Activated B cell treated with CpG ODN at 0.5 μM for 24 hours (primary cell): ENCODE measurements at places on chromosomes 5 and 9. TPM values are rescaled to one million over a fixed set of nuclear protein-coding genes. Genes with fewer than 3 reads are reported as not detected.

DNA sequence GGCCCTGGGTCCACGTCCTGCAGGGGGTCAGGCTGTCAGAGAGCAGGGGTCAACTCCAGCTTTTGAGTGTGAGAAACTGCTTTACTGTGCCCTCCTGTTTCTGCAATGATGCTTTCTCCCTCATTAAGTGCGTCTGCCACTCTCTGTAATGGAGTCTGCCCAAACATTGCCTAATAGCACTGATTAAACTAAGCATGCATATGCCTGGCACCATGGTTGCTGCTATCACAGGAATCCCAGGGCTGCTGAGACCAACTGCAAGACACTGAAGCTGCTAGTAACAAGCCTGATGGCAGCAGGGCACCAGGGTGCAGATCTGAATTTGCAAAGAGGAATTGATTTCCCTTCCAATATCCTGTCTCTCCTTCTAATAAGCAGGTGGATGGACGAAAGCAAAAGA lies 125.3 kb downstream of the SLC24A2 start:
- no peak overlapping the region for H3K4me3 ChIP-seq
- no peak for DNase-seq
- H3K36me3 ChIP-seq: no peaks in the 10 kb centered on the region
- no peak overlapping the region for H3K27ac ChIP-seq
- peaks cover 2% of the 10 kb centered on the region for H3K27me3 ChIP-seq

LAMC3 gene
- total RNA-seq: not detected in 2 replicates

C8G gene
- 0.69 and 3.4 TPM in 2 replicates for total RNA-seq

GFPT2 gene
- 0.39 and 0.62 TPM in 2 replicates for total RNA-seq

PCDHB12 gene
- total RNA-seq: not detected in 2 replicates

PCDHGA7 gene
- 1.3 and 1.6 TPM in 2 replicates for total RNA-seq

ALDOB gene
- not detected in 2 replicates for total RNA-seq

DNA sequence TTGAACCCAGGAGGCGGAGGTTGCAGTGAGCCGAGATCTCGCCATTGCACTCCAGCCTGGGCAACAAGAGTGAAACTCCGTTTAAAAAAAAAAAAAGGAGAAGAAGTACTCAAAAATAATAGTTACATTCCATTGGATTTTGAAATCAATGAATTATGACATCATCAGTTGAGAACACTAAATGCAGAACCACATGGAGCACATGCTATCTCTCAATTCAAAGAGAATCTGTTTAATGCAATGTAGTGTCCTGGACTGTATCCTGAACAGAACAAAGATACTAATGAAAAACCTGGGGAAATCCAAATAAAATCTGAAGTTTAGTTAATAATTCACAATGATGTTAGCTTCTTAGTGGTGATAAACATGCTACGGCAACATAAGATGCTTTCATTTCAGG lies 20.3 kb downstream of the CDC14B start:
- H3K4me3 ChIP-seq: no peak overlapping the region
- no peak overlapping the region for H3K27ac ChIP-seq
- DNase-seq: no peak
- no peaks in the 10 kb centered on the region for H3K36me3 ChIP-seq
- H3K4me1 ChIP-seq: no peaks in the 10 kb centered on the region

- DNase-seq: no peak
- H3K4me3 ChIP-seq: no peak overlapping the region
- no peaks in the 10 kb centered on the region for H3K36me3 ChIP-seq
- H3K4me1 ChIP-seq: peaks cover 10% of the 10 kb centered on the region
- no peaks in the 10 kb centered on the region for H3K27me3 ChIP-seq
- no peak overlapping the region for H3K27ac ChIP-seq
Observed at GRCh38 chr9:96382175-96382574, 1.3 kb downstream of the SLC35D2 start.

- no peak for DNase-seq
- no peaks in the 10 kb centered on the region for H3K27me3 ChIP-seq
- H3K4me1 ChIP-seq: no peaks in the 10 kb centered on the region
- H3K27ac ChIP-seq: no peak overlapping the region
Observed at GRCh38 chr9:24090566-24090965, 264.5 kb upstream of the ELAVL2 start.

RPS14 gene
- total RNA-seq: 4,086 and 4,865 TPM in 2 replicates

- H3K27me3 ChIP-seq: peaks cover 2% of the 10 kb centered on the region
- no peak overlapping the region for H3K4me3 ChIP-seq
- no peak overlapping the region for H3K27ac ChIP-seq
- peaks cover 6% of the 10 kb centered on the region for H3K4me1 ChIP-seq
Observed at GRCh38 chr5:10518347-10518746, 45.5 kb upstream of the ANKRD33B start.

DNA sequence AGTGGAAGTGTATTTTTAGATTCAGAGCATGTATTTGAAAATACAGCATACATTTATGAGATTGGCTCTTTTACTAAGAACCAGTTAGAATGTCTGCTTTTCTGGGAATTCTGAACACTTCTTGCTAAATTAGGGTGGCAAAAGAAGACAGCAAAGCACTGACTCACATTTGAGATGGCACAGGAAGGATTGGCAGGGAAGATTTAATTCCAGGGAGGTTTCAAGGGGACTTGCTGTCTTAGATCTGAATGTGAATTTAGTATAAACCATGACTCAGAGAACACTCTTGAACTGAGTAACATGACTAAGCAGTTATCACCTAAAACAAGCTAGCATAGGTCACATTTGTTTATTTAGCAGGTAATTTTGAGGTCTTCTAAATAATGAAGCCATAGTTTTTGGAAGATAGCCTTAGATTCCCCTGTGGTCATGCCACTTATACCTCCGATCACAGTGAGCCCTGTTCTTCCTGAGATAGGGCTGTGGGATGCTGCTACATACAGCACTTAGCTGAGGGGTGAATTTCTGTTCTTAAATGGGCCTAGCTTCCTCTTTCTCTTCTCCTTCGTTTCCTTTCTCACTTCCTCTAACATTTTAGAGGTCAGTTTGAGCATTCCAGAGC lies 173.8 kb downstream of the PCSK1 start:
- no peaks in the 10 kb centered on the region for H3K27me3 ChIP-seq
- DNase-seq: no peak
- H3K4me3 ChIP-seq: no peak overlapping the region
- no peaks in the 10 kb centered on the region for H3K36me3 ChIP-seq
- no peak overlapping the region for H3K27ac ChIP-seq

GRCh38 chr9:21995006-21995665 lies 545 bp downstream of the CDKN2B-AS1 start:
- H3K27me3 ChIP-seq: no peaks in the 10 kb centered on the region
- peaks cover 6% of the 10 kb centered on the region for H3K36me3 ChIP-seq
- peaks cover 24% of the 10 kb centered on the region for H3K4me1 ChIP-seq
- peak; percentile 82 for DNase-seq
- H3K4me3 ChIP-seq: peak overlapping the region; percentile 98

DNA sequence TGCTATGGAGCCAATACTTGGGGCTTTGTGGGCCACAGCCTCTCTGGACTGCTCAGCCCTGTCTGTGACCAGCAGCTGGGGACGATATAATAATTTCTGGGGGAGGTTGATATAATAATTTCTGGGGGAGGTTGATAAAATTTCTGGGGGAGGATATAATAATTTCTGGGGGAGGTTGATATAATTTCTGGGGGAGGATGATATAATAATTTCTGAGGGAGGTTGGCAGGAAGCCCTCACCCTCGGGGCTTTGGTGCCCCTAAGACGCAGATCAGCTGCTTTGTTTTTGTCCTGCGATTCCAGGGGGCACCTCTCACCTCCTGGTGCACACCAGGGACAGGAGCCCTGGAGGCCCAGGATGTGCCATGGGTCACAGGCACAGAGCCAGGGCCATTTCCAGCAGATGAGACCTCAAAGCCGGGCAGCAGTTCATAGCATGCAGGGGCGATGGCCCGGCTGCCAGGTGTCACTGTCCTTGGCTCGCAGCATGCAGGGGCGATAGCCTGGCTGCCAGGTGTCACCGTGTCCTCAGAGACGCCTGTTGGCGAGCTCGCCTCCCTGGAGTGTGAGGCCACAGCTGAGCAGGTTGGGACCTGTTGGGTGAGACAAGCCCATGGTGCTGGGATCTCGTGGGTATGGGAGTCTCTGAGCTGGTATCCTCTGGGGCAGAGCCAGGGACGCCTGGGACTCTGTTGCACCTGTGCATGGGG lies 3.8 kb upstream of the TOR4A start:
- H3K27me3 ChIP-seq: no peaks in the 10 kb centered on the region
- H3K4me3 ChIP-seq: no peak overlapping the region
- H3K4me1 ChIP-seq: peaks cover 55% of the 10 kb centered on the region
- H3K36me3 ChIP-seq: peaks cover 17% of the 10 kb centered on the region
- no peak for DNase-seq

DNA sequence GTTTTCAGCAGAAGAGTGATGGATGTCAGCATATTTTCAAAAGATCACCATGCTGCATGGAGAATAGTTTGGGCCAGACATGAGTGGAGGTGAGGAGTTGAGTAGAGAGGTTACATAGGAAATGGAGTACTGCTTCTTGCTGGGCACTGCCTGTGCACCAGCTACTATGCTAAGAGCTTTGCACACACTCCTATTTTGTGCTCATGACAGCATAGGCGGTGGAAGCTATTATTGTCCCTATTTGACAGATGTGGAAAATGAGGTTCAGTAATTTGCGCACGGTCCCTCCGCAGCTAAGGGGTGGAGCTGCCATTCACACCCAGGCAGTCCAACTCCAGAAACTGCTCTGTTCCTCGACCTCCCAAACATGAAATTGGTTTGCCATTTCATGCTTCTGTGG lies 67.8 kb downstream of the ENTREP1 start:
- peaks cover 2% of the 10 kb centered on the region for H3K27me3 ChIP-seq
- DNase-seq: no peak
- H3K4me1 ChIP-seq: no peaks in the 10 kb centered on the region
- no peak overlapping the region for H3K27ac ChIP-seq
- no peaks in the 10 kb centered on the region for H3K36me3 ChIP-seq

DNA sequence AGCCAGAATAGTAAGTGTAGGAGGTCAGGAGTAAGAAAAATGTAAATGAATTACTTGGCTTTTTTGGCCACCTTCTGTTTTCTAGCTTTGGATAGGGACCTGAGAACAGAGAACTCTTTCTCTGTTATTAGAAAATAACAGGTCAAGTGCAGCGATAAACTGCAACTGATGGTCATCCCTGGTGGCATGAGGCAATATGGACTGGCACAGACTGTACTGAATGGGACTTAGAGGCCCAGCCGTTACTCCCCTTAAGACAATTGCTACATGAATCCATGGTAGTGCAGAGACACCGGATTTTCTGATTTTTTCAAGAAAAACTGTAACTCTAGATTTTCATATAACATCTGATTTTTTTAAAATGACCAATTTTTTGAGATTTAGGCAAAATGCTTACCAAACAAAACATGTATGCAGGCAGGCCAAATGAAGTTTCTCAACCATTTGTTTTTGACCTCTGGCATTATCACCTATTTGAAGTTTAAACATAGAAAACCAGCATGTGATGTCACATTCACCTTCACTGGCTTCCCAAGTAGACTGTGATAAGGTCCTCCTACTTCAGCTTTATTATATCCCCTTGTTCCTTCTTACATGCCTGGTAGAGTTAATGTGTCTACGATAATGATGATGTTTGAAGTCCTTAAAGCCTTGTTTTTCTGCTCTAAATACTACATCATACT lies 262.6 kb downstream of the KCTD16 start:
- no peak overlapping the region for H3K4me3 ChIP-seq
- no peaks in the 10 kb centered on the region for H3K27me3 ChIP-seq
- no peak for DNase-seq
- H3K27ac ChIP-seq: no peak overlapping the region
- H3K36me3 ChIP-seq: no peaks in the 10 kb centered on the region
- no peaks in the 10 kb centered on the region for H3K4me1 ChIP-seq

GRCh38 chr9:15755660-15756059 lies 202.8 kb downstream of the CCDC171 start:
- H3K4me3 ChIP-seq: no peak overlapping the region
- no peaks in the 10 kb centered on the region for H3K27me3 ChIP-seq
- no peak for DNase-seq
- H3K36me3 ChIP-seq: no peaks in the 10 kb centered on the region
- no peak overlapping the region for H3K27ac ChIP-seq

QRFP gene
- not detected in 2 replicates for total RNA-seq

GABRA1 gene
- total RNA-seq: not detected in 2 replicates

AQP7 gene
- not detected in 2 replicates for total RNA-seq

- no peaks in the 10 kb centered on the region for H3K27me3 ChIP-seq
- DNase-seq: no peak
- H3K27ac ChIP-seq: no peak overlapping the region
- H3K36me3 ChIP-seq: no peaks in the 10 kb centered on the region
Observed at GRCh38 chr5:14597080-14597479, 15.5 kb downstream of the OTULINL start.

SLC24A2 gene
- not detected in 2 replicates for total RNA-seq

DNA sequence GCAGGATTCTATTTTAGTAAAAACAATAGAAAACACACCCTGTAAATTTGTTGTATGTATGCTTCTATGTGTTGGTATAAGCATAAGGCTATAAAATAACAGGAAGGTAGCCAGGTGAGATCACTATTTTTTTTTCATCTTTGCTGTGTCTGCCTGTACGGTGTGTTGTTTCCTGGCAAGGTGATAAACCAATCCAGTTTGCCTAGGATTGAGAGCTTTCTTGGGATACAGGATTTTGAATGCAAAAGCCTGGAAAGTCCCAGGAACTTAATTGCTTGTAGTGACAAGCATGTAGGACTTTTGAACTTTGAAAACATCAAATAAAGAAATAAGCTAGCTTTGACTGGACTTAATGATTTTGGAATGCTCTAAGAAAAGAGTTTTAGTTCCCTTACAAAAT lies 83.3 kb upstream of the RORB start:
- no peaks in the 10 kb centered on the region for H3K36me3 ChIP-seq
- DNase-seq: no peak
- no peak overlapping the region for H3K27ac ChIP-seq
- H3K27me3 ChIP-seq: no peaks in the 10 kb centered on the region

GAS1 gene
- total RNA-seq: not detected in 2 replicates

DNA sequence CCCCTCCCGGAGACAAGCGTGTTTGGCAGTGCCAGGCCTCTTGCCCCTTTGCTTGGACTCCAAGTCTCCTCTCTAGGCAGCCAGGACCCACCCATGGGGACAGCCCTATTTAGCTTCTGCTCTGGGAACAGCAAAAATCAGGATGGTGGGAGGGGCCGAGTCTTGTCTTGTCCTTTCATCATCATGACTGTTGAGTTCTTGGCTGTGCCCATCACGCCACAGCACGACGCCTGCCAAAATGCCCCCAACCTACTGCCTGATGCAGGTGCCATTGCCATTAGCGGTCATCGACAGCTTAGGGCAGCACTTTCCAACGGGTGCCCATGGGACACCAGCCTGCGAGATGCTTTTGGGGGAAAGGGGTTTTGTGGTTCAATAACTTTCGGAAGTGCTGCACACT lies 18.9 kb downstream of the PLPP7 start:
- peaks cover 2% of the 10 kb centered on the region for H3K27me3 ChIP-seq
- peak overlapping the region; percentile 20 for H3K27ac ChIP-seq
- no peaks in the 10 kb centered on the region for H3K36me3 ChIP-seq

- H3K27me3 ChIP-seq: no peaks in the 10 kb centered on the region
- no peaks in the 10 kb centered on the region for H3K36me3 ChIP-seq
- peak overlapping the region; percentile 36 for H3K4me3 ChIP-seq
- no peak overlapping the region for H3K27ac ChIP-seq
- H3K4me1 ChIP-seq: peaks cover 15% of the 10 kb centered on the region
Observed at GRCh38 chr5:111254613-111255012, 30.4 kb downstream of the CAMK4 start.

GRCh38 chr9:122819326-122819725 lies 9.1 kb downstream of the PDCL start:
- H3K4me3 ChIP-seq: no peak overlapping the region
- H3K4me1 ChIP-seq: peaks cover 31% of the 10 kb centered on the region
- no peak overlapping the region for H3K27ac ChIP-seq

TRPM6 gene
- not detected in 2 replicates for total RNA-seq
